ENCODE measurements at places on chromosomes 11 and 22. TPM values are rescaled to one million over a fixed set of nuclear protein-coding genes. Genes with fewer than 3 reads are reported as not detected.

GRCh38 chr22:32950366-32950765 lies 107.8 kb downstream of the SYN3 start:
- DNase-seq: no peak
- no peaks in the 10 kb centered on the region for H3K36me3 ChIP-seq
- H3K27ac ChIP-seq: no peak overlapping the region
- no peaks in the 10 kb centered on the region for H3K27me3 ChIP-seq

DNA sequence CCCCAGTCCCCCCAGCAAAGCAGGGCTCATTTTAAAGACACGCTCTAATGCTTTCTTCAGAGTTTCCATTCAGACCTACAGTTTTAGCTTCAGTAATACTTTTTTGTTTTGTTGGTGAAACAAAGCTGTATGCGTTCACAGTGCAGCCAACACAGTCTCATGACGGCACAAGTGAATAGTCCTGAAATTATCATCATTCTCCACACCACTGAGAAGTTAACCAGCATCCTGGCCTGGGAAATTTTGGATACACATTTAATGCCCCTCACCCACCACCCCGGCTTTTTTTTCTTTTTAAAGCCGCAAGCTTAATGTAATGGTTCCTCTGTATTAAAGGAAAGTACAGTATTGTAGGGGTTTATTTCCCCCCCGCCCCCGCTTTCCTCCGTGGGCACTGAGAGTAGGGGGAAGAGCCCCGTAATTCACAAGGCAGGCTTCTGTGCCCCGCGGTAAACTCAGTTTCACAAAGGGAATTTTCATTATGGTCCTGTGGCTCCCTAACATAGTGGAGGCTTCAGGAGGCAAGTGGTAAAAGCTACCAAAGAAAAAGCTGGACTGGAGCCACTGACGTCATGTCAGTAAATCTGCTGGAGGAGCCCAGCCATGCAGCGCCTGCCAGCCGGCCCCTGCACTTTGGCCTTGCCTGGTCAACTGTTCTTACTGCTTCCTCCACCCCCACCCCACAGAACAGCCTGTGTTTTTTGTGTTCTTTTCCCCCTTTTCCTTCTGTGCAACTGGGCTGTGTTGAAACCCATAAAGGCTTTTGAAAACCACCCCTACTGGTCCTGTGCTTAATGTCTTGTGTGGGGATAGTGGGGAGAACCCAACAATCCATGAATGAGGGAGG lies 18.2 kb downstream of the TEAD1 start:
- DNase-seq: peak; percentile 97
- H3K4me3 ChIP-seq: peak overlapping the region; percentile 26
- no peaks in the 10 kb centered on the region for H3K4me1 ChIP-seq
- H3K27ac ChIP-seq: peak overlapping the region; percentile 82
- no peaks in the 10 kb centered on the region for H3K27me3 ChIP-seq

- H3K4me1 ChIP-seq: peaks cover 6% of the 10 kb centered on the region
- no peak overlapping the region for H3K27ac ChIP-seq
- H3K27me3 ChIP-seq: no peaks in the 10 kb centered on the region
Observed at GRCh38 chr11:35035894-35036408, 103.0 kb upstream of the CD44 start.

The HTATIP2 gene
- total RNA-seq: 58.1 TPM

The PRR5L gene
- total RNA-seq: 4.3 TPM

DNA sequence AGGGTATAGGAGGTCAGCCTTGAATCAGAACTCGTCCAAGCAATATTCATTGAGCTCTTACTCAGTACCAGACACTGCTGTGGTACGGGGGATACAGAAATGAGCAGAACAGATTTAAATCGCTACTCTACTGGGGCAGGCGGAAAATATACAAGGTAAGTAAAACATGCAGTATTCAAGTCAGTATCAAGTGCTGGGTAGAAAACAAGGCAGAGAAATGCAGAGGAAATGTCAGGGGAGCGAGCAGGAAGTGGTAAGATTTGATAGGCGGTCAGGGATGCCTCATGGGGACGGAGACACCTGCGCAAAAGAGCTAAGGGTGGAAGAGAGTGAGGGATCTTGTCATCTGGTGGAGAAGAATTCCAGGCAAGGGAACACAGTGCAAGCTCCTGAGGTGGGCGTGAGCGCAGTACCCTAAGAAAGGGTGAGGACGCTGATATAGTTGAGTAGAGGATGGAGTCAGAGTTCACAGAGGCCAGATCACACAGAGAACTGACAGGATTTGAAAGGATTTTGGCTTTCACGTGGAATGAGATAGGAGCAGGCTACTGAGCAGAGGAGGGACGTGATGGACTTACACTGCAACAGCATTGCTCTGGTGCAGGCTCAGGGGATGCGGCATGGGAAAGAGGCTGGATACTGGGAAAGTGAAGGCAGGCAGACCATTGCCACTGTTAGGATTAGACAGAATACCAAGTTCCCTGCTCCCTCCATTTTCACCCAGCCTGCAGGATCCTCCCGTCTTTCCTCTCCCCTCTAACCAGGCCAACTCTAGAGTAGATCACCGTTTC lies 35.8 kb downstream of the SC5D start:
- no peak overlapping the region for H3K4me3 ChIP-seq
- no peak overlapping the region for H3K27ac ChIP-seq
- DNase-seq: no peak
- H3K36me3 ChIP-seq: no peaks in the 10 kb centered on the region
- H3K4me1 ChIP-seq: no peaks in the 10 kb centered on the region

The TIMP3 gene
- 120 TPM for total RNA-seq

- no peak overlapping the region for H3K4me3 ChIP-seq
- no peak overlapping the region for H3K27ac ChIP-seq
- H3K27me3 ChIP-seq: no peaks in the 10 kb centered on the region
- H3K36me3 ChIP-seq: no peaks in the 10 kb centered on the region
- no peaks in the 10 kb centered on the region for H3K4me1 ChIP-seq
Observed at GRCh38 chr11:22787551-22788162, 41.9 kb downstream of the SVIP start.

- peaks cover 81% of the 10 kb centered on the region for H3K4me1 ChIP-seq
- H3K36me3 ChIP-seq: no peaks in the 10 kb centered on the region
- H3K27me3 ChIP-seq: no peaks in the 10 kb centered on the region
- H3K4me3 ChIP-seq: no peak overlapping the region
- no peak for DNase-seq
Observed at GRCh38 chr11:12769834-12770345, 95.7 kb downstream of the TEAD1 start.

The NXPE2 gene
- total RNA-seq: 0.99 TPM

DNA sequence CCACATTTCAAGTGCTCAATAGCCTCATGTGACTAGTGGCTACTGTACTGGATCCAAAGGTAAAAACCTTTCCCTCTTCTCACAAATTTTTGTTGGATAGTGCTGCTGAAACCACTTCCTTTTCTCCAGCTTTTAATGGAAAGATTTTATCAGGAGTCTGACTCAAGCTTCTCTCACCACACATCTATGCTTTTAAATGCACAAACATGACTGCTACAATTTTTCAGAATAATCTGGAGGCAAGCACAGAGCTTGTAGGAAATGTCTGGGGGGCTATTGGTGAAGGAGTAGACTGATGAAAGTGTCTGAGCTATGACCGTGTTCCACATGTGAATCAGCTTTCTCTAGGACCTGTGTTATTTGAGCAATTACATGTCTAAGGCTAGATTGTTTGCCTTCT lies 101.1 kb upstream of the FAT3 start:
- no peak overlapping the region for H3K4me3 ChIP-seq
- H3K27me3 ChIP-seq: no peaks in the 10 kb centered on the region
- H3K36me3 ChIP-seq: no peaks in the 10 kb centered on the region
- DNase-seq: no peak

The OR8K5 gene
- total RNA-seq: not detected

DNA sequence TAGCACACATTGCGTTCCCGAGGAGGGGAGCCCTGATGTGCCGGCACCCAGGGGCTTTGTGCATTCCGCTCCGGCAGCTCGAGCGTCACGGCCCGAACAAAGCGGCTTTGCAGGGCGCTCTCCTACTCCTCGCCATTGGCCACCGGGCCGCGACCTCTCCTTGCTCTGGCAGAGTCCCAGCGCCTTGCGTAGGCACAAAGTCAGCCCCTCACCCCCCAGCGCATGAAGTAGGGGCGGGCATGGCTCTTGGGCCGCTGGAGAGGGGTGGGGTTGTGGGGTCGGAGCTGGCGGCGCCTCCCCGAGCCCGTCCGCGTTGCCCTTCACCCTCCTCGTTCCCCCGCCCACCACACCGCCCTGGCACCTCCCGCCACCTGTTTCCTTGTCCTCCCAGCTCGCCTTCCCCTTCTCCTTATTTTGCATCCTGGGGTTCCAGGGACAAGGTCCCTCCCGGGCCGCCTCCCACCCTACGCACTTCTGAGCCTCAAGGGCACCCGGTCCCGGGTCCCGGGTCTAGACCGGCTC lies 753 bp upstream of the PPARA start:
- H3K27ac ChIP-seq: peak overlapping the region; percentile 95
- peak; percentile 84 for DNase-seq
- H3K4me3 ChIP-seq: peak overlapping the region; percentile 59
- H3K4me1 ChIP-seq: peaks cover 14% of the 10 kb centered on the region
- no peaks in the 10 kb centered on the region for H3K36me3 ChIP-seq

- H3K27ac ChIP-seq: no peak overlapping the region
- H3K27me3 ChIP-seq: no peaks in the 10 kb centered on the region
- DNase-seq: no peak
- no peaks in the 10 kb centered on the region for H3K36me3 ChIP-seq
- no peaks in the 10 kb centered on the region for H3K4me1 ChIP-seq
Observed at GRCh38 chr11:59728154-59728553, 14.5 kb upstream of the OR10V1 start.

GRCh38 chr22:40240686-40241085 lies 63.0 kb downstream of the TNRC6B start:
- no peaks in the 10 kb centered on the region for H3K27me3 ChIP-seq
- no peak overlapping the region for H3K4me3 ChIP-seq
- no peak for DNase-seq
- H3K27ac ChIP-seq: no peak overlapping the region
- no peaks in the 10 kb centered on the region for H3K36me3 ChIP-seq

DNA sequence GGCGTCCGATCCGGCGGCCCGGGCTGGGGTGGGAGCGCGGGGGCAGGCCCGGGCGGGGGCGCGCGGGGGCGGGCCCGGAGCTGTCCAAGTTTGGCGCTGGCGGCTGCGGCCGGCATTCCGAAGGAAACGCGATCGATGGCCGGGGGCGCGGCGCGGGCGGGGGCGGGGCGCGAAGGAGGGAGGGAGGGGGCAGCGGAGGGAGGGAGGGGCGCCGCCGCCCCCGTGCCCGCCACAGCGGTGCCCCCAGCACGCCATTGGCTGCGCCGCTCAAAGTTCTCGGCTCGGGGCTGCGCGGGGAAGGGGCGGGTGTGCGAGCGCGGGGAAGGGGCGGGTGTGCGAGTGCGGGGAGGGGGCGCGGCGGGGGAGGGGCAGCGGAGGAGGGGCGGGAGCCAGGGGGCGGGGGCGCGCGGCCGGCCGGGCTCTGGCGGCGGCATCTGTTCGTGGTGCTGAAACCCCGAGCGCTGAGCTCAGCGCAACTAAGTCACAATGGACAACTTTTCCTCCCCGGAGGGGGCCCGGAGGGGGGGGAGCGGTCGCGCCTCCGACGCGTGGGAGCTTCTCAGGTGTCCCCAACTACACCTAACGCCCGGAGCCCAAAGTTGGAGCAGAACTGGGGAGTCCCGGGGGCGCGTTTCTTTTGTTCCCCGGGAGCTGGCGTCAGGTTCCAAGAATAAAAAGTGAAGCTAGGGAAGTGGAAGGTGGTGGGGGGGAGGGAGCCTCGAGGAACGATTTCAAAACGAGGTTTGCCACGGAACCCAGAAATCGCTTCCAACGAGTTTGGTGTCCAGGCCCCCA lies 2.2 kb downstream of the PHF21B start:
- peak overlapping the region; percentile 0 for H3K27ac ChIP-seq
- H3K4me1 ChIP-seq: peaks cover 45% of the 10 kb centered on the region
- no peaks in the 10 kb centered on the region for H3K36me3 ChIP-seq
- no peak for DNase-seq
- H3K27me3 ChIP-seq: peaks cover 97% of the 10 kb centered on the region

DNA sequence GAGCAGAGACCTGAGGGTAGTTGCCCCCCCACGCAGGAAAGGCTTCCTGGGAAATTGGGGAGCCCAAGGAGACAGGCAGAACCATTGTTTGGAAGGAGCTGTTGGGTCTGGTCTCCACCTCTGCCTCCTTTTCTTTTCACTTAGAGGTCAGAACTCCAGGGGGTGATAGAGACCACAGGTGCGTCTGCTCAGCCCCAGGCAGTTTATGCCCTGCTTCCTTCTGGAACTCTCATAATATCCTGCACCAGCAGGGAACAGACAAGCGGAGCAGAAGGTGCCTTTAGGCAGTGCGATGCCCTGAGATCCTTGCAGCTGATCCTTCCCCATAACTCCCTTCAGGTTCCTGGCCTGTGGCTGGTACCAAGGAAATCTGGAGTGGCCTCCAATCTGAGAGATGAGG lies 120.2 kb downstream of the NECTIN1 start:
- H3K27ac ChIP-seq: no peak overlapping the region
- H3K36me3 ChIP-seq: no peaks in the 10 kb centered on the region
- no peaks in the 10 kb centered on the region for H3K27me3 ChIP-seq
- H3K4me1 ChIP-seq: no peaks in the 10 kb centered on the region
- DNase-seq: no peak

- H3K36me3 ChIP-seq: no peaks in the 10 kb centered on the region
- H3K4me3 ChIP-seq: no peak overlapping the region
- no peaks in the 10 kb centered on the region for H3K27me3 ChIP-seq
- DNase-seq: no peak
Observed at GRCh38 chr11:15602047-15602446, 487.3 kb downstream of the INSC start.

DNA sequence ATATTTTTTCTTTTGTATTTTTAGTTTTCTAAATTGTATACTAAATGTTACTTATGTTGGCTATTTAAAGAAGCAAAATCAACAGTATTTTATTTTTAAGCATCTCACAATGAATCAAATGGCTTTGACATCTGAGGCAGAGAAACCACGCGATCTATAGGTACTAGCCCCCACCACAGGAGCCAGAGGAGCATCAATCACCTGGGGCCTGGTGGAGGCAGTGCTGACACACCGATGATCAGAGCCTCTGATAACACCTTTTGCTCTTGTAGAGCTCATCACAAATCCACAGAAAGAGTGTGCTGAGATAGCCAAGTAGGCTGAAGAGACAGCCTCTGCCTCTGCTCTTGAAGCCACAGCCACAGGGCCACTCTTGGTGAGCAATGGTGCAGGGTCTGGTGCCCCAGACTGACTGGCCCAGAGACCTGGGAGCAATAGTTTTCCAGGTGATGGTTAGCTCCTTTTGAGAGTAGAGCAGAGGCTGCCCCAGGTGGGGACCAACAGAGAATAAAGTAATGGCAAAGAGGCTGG lies 25.2 kb downstream of the HIRA start:
- no peaks in the 10 kb centered on the region for H3K4me1 ChIP-seq
- no peaks in the 10 kb centered on the region for H3K27me3 ChIP-seq
- no peak overlapping the region for H3K4me3 ChIP-seq
- DNase-seq: no peak
- no peak overlapping the region for H3K27ac ChIP-seq

The HTR3A gene
- 1.6 TPM for total RNA-seq

The PLA2G3 gene
- total RNA-seq: not detected

The LAYN gene
- total RNA-seq: 47.8 TPM

- no peak overlapping the region for H3K27ac ChIP-seq
- no peak for DNase-seq
- H3K4me3 ChIP-seq: no peak overlapping the region
- no peaks in the 10 kb centered on the region for H3K36me3 ChIP-seq
- H3K4me1 ChIP-seq: peaks cover 26% of the 10 kb centered on the region
Observed at GRCh38 chr11:130094614-130095013, 24.9 kb downstream of the APLP2 start.
